Activated T-cell treated with anti-CD3 and anti-CD28 coated beads, Interleukin-2, amount 50 U/mL, for 72 hours (primary cell): ENCODE measurements at places on chromosomes 12 and 14. TPM values are rescaled to one million over a fixed set of nuclear protein-coding genes. Genes with fewer than 3 reads are reported as not detected.

GRCh38 chr14:101128478-101129321 is 225.2 kb upstream of the RTL1 start:
- DNase-seq = no peak

DNA sequence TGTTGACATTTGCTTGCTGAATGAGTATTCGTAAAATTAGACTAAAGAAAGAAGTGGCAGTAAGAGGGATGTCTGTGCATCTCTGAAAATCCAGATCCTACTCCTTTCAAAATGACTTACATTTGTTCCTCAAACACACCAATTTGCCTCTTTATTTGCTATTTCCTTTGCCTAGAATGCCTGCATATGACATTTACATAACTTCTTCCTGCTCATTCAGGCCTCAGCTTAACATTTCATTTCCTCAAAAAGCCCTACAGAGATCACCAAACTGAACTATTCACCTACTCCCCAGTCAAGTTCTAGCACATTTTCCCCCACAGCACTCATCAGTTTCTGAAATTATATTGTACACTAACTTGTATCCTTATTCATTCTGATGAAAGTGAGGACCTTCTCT is 907.2 kb downstream of the LRFN5 start:
- no peak for DNase-seq

DNA sequence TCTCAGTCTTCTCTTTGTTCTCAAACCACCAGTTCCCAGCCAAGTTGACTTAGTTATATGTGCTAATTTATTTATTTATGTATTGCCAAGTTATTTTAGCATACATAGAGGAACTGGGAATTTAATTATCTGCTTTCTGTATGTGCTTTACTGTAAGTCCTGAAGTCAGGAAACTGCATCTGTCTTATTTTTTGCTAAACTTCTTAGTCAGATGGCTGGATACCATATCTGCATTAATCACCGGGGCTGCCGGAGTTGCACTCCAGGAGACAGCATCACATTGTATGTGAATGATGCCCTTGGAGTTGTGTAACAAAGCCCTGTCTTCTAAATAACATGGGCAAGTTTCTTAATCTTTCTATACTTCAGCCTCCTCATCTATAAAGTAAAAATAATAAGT is 96.2 kb downstream of the MON2 start:
- DNase-seq = no peak

DNA sequence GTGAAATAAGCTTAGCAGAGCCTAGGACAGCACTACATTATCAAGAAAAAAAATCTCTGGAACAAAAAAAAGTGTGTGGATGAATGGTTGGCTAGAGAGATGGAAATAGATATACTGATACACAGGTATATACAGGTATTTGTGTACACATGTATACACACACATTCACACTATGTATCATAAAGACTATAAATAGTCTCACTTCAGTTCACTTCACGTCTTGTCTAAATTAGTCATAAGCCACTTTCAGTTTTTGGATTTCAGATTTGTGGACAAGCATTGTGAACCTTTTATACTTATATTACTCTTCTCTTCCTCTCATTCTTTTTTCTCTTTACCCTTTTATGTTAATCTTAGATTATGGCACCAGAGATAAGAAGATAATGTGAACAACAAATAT is 41.8 kb upstream of the SLC6A15 start:
- DNase-seq = no peak

DNA sequence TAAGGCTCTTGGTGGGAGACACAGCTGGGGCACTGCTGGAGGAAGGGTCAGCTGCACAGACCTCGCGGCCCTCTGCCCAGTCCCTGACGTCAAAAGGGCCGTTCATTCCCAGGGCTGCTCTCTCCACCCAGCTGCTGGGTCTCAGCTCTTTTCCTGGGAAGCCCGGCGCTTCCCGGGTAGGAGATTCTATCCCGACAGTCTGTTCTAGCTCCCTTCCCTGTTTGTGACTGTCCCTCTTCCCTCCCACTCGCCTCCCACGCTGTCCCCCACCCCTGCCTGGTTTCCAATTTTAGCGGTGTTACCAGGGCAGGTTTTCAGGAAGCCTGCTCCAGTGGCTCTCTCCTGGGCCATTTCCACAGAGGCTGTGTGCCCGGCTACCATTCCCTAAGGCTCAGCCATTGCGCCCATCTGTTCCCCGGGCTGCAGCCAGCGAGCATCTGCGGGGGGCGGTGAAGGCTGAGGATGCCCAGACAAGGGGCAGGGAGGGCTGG is 186.6 kb downstream of the CACNA1C start:
- DNase-seq = no peak

DNA sequence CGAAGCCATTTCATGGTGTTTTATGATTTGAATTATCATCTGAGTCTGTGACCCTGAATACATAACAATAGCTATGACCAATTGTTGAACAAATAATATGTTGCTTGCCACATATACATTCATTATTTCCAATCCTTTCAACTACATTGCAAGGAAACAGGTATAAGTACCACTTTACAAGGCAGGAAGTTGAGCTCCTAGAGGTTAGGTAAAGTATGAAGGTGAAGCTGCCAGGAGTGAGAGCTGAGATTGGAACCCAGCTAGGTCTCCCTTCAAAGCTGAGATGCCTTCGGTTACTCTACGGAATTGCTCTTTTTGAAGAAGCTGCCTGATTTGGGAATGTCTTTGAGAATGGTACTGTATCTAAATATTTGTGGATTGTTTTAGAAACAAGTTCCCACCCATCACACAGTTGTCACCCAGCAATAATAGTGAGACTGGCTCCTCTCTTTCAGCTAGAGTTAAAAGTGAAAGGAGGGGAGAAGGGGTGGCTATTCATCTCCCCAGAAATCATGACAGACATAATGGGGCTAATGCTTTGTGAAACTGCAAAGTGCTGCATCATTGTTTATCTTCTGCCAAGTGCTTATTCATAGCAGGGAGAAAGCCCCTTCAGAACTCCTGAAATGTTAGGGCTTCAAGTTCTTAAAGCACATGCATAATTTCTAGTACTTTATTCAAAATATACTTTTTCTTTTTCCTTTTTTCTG is 75.9 kb upstream of the AMIGO2 start:
- DNase-seq = no peak

DNA sequence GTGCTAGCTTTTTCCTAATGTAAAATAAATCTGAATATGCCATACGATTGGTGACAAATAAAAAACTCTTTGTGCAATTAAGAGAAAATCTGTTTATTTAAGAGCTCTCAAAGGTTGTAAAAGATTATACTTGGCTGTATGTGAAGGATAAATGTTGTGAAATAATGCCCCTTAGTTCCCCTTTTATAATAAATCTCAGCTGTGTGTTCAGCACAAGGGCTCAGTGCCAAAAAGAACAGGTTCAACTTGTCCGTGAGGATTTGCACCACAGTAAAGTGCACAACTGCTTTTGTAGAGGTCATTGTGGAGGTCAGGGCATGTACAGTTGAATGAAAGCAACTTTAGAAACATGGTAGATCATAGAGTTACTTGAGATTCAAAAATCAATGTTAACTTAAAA is 118.6 kb downstream of the TRMT5 start:
- no peak for DNase-seq

- DNase-seq = no peak
These were observed 7.9 kb downstream of the NKX2-1 start for GRCh38 chr14:36511981-36512584.

- DNase-seq = no peak
These were observed 9.7 kb downstream of the DIO3 start for GRCh38 chr14:101571004-101571403.

DNA sequence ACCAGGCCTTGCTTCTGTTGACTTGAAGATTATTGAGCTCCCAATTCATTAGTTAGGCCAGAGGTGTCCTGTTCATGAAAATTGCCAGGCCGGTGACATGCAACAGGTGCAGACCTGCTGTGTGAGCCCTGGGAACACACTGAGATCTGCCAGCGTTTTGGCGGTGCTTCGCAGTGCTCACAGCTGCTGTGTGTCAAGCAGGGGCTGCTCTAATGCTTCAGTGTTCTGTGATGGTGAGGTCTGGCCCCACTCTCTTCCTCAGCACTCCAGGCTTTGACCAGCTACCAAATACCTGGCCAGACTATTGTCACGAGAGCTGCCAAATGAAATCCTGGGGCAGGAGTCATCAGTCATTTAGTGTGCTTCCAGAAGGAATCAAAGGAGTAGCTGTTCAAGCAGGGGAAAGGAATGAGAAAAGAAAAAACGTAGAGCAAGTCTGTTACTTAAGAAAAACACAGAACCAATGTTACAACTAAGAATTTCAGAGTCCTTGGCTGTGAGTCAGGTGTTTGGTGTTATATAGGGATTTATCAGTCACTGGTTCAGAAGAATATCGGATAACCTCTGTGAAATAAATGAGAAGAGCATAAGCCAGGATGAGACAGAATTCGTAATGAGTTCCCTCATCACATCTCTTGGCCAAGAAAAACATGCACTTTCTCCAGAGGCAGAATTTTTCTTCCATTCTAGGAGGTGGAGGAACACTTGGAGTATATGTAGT is 150.8 kb downstream of the FBXL14 start:
- DNase-seq = no peak

DNA sequence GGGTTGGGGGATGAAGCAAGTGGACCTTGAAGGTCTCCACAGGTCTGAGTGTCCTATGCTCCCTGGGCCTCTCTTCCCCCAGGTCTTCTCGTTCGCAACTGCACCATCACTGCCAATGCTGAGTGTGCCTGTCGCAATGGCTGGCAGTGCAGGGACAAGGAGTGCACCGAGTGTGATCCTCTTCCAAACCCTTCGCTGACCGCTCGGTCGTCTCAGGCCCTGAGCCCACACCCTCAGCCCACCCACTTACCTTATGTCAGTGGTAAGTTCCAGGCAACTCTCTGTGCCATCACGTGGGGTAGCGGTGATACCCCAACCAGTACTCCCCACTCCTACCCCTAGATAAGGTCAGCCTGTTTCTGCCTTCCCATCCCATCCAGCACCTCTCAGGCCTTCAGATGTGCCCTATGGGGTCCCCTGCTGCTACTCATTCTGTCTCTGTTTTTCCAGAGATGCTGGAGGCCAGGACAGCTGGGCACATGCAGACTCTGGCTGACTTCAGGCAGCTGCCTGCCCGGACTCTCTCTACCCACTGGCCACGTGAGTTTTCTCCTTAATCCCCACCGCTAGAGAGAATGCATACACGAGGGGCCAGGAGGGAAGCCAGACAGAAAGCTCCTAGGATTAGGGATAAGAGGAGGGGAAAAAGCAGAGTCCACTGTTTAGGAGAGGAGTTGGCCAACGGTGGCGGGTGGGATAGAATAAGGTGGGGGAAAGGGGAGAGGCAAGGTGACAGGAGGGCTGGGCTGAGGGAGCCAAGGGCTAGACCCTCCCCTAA is 1.6 kb upstream of the TAPBPL start:
- no peak for DNase-seq

- DNase-seq = no peak
These were observed 295.0 kb upstream of the MGAT4C start for GRCh38 chr12:86551146-86551571.

- no peak for DNase-seq
These were observed 184.4 kb downstream of the KIF26A start for GRCh38 chr14:104322531-104323366.

GRCh38 chr12:6653342-6653741 is 6.1 kb upstream of the ACRBP start:
- no peak for DNase-seq

DNA sequence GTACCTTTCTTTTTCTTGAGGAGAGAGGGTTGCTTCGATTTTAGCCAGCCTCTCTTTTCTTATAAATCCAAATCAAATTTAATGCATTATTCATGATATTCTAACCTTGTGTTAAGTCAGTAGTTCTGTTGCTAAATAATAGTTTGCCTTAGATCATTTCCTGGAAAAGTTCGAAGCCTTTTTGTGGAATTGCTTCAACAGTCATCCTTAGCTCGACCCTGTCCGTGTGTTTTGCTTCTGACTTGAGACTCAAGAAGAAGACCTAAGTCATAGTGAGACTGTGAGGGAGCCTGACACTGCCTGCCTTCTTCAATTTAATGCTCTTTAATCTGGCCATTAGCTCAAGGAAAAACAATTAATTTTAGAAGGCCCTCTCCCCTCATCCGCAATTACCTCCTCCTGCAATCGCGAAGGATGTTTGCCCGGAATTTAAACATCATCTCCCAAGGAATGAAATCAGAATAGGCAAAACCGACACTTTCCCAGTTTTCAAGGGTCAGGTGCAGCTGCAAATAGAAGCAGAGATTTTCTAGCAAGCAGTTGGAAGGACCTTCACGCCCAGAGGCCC is 453 bp upstream of the SLC4A8 start:
- DNase-seq = no peak

DNA sequence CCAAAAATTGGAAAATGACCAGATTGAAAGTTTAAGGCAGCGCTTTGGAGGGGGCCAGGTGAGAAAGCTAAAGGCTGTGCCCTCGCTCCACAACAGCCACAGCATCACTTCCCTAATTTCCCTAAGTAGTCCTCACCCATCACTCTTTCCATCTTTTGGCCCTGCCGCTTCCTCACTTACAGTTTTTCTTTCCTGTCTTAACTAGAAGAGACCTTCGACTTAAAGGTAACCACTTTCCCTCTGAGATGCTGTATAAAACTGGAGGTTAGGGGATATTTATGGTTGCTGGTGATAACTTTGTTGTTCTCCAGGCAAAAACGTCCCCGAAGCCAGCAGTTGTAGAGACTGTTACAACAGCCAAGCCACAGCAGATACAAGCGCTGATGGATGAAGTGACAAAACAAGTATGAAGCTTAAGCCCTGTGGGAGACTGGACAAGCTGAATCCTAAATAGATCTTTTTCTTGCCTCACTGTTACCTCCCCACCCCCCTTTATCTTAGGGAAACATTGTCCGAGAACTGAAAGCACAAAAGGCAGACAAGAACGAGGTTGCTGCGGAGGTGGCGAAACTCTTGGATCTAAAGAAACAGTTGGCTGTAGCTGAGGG is 4.3 kb downstream of the DDIT3 start:
- DNase-seq = no peak

DNA sequence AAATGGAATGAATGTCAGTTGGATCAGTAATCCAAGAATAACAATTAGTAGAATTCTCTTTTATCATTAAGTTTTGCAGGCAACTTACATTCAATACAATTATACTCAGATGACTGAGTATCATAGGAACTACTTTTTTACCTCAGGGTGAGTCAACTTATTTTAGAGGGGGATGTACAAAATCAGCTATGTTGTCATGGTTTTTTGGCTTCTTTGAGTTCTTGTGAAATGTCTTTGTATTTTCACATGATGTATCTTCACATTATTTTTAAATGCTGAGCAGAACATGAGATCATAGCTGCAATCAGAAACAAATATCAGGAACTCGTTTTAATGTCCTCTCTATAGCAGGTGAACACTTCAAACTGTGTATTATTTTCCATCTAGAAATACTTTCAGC is 65.3 kb upstream of the PTPRR start:
- no peak for DNase-seq

- DNase-seq = peak; percentile 46
These were observed 584 bp downstream of the VRK1 start for GRCh38 chr14:96797582-96798349.

Gene SDSL
- 3.2 TPM for total RNA-seq

Gene SLC35F4
- not detected for total RNA-seq

Gene HOXC11
- not detected for total RNA-seq

Gene CEBPE
- total RNA-seq = 0.21 TPM

Gene NGDN
- total RNA-seq = 71.0 TPM
